ENCODE measurements at places on chromosomes 16 and 17.

DNA sequence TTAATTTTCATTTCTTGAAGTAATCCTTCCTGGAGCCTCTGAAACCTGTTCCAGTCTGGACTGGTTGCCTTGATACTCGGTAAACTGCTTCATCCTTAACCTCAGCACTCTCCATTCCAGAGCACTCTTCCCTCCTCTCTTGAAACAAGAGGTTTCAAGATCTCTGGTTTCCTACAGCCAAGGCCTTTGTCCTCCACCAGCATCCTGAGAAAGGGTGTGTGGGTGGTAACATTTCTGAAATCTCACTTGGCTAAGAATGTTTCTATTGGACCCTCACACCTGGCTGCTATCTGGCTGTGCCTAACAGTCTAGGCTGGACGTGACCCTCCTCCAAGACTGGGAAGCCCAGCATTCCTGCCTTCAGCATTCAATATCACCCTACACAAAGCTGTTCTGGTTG lies 99.7 kb downstream of the CYTH1 start:
- no peak for DNase-seq

GRCh38 chr16:56773532-56773931 lies 43.6 kb downstream of the NUP93 start:
- no peak for DNase-seq

- no peak for DNase-seq
These were observed 387.3 kb upstream of the XYLT1 start for GRCh38 chr16:17858061-17858460.

- no peak for DNase-seq
These were observed 48.4 kb downstream of the SRCIN1 start for GRCh38 chr17:38557396-38557795.

- no peak for DNase-seq
These were observed 5.7 kb downstream of the NUPR1 start for GRCh38 chr16:28532940-28533647.

DNA sequence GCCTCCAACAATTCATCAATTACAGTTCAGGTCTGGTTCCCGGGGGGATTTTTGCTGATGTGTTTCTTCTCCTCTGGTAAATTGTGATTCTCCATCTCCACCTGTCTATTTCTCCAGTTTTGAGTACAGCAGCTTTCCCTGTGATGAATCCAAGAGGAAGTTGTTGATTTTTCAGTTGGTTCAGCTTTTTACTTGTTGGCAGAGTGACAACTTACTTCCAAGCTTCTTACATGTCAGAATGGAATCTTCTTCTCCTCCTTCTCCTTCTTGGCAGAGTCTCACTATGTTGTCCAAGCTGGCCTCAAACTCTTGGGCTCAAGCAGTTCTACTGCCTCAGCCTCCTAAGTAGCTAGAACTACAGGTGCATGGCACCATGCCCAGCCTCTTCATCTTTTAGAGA lies 33.4 kb upstream of the TMEM92 start:
- DNase-seq: no peak

DNA sequence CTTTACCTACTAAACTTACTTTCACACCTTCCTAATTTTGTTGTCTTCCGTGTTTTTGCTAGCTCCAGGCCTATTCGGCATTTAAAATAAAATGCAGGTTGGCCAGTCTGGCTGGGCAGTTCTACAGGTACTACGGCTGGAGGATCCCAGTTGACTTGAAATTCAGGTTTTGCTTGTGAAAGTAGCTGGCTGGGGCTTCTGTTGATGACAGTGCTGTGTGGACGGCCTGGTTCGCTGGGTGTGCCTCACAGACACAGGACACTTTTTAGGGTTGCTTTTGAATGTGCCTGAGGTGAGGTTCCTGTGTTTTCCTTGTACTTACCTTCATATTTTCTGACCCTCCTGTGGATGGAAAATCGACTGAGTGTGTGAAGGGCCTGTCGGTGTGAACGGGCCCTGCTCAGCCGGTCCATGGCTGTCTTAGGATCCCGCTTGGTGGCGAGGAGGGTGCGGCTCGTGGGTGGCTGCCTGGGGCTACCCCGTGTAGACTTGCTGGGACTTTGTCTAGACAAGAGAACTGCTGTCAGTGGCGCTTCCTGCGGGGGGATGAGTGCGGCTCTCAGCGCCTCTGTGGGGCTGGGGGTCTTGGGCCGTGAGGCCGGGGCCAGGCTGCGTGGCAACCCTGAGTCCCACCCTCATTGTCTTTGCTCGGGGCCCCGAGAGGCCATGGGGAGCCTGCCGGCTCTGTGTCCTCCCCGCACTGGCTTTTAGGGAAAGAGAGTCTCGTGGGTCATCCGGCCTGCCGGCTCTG lies 18.7 kb upstream of the ZNF750 start:
- DNase-seq: no peak

- DNase-seq: no peak
These were observed at the start of gene ACE for GRCh38 chr17:63476854-63477479. TSS of gene ACE (plus strand) at chr17:63477061. CDS start at chr17:63477095, 34 bp downstream.

DNA sequence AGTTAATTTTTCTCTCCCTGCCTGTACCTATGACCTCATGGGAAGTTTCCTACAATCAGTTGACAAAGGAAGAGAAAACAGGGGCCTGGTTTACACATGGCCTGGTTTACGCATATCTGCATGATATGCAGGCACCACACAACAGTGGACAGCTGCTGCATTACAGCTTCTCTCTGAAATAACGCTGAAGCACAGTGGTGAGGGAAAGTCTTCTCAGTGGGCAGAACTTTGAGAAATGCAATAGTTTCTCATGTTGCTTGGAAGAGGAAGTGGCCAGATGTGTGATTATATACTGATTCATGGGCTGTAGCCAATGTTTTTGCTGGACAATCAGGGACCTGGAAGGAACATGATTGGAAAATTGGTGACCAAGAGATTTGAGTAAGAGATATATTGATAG lies 324.1 kb upstream of the GOT2 start:
- DNase-seq: no peak

DNA sequence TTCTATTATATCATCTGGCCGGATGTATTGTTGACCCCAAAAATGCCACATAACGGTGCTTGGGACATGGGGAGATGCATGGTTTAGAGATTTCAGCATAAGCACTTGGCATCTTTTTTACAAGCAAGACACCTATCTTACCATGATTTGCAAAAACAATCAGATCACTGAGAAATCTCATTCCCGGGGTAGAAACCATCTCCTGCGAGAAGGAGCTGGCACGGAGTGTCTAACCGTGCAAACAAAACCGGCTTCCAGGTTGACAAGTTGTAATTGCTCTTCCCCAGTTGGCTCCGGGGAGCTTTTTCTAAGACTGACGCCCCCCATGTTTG lies 1.0 kb downstream of the SLC16A6 start:
- DNase-seq: no peak

GRCh38 chr16:3099732-3100499 lies 822 bp upstream of the ZSCAN10 start:
- DNase-seq: peak; percentile 99

GRCh38 chr17:17934214-17934613 lies 38.0 kb downstream of the TOM1L2 start:
- no peak for DNase-seq

DNA sequence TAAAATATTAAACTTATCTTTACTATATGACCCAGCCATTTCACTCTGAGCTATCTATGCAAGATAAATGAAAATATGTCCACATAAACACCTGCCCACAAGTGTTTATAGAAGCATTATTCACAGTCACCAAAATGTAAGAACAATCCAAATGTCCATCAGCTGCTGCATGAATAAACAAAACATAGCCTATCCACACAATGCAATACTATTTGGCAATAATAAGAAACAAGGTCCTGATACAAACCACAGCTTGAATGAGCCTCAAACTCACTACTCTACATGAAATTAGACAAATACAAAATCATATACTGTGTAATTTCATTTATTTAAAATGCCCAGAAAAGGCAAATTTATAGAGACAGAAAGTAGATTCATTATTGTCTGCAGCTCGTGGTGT lies 355.1 kb downstream of the CDH8 start:
- no peak for DNase-seq

- no peak for DNase-seq
These were observed 12.5 kb downstream of the DCAKD start for GRCh38 chr17:45038728-45039634.

GRCh38 chr16:81836279-81837054 lies 57.4 kb downstream of the PLCG2 start:
- DNase-seq: no peak

DNA sequence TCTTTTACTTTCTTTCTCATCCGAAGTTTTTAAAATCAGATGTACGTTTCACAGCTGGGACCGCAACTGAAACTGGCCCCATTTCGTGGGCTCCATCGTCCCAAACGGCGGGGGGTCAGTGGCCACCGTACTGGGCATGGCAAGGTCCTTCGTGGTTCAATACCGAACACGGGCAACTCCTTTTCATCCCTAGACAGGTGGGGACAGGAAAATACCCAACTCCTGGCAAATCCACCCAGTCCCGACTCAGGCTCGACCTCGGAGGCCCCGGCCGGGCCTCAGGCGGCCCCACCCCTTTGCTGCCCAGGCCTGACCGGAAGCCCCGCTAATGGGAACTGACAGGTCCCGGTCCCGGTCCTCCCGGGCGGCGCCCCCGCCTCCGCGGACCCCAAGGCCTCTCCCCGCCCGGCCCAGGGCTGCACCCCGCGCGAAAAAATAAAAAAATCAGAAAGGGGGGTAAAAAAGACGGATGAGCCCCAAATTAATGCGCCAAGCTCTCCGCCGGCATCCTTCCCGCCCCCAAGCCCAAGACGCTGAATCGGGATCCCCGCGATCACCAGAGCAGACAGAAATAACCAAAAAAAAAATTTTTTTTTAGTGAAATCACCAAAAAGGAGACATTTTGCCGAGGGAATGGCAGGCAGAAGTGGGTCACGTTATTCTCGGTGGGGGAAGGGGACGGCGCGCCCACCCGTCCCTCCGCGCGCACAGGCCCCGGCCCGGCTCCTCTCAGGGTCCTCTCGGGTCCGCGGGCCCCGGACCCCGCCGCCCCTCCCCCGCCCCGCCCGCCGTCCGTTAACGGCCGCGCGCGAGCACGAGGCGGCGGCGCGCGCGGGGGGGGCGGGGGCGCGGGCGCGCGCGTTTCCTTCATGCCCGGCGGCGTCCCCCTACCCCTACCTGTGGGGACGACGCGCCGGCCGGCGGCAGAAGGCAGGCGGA lies 562 bp downstream of the ZC3H7A start:
- no peak for DNase-seq

DNA sequence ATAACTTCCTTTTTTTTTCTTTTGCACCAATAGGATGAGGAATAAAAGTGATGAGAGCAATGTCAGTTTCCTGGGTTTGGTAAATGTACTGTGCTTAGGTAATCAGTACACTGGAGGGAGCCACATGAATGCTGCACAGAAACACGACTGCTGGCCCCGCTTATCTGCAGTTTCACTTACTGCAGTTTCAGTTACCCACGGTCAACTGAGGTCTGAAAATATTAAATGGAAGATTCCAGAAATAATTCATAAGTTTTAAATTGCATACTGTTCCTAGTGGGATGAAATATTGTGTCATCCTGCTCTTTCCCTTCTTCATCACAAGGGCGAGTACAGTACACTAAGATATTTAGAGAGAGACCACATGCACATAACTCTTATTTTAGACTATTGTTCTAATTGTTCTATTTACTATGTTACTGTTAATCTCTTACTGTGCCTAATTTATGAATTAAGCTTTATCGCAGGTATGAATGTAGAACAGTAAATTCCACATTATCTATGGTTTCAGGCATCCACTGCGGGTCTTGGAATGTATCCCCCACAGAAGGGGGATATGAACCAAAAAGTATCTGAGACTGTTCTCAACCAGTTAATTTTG lies 6.4 kb upstream of the LGALS3BP start:
- no peak for DNase-seq

- no peak for DNase-seq
These were observed 9.8 kb downstream of the SARM1 start for GRCh38 chr17:28381141-28381825.

DNA sequence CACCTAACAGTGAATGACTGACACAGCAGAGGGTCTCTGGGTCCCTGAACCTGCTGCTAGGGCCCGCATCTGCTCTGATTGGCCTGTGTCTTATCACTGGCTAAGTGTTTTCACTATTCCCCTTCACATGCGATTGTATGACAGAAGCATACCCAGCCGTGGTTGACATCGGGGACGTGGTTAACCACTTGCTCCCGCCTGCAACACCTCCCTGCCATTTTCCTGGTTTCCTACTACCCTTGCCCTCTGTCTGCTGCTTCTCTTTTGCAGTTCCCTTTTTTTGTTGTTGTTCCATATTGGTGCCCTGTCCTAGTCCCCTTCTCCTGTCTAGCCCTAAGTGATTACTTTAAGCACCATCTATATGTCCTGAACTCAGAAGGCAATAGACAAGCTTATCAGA lies 177.0 kb downstream of the RGS9 start:
- DNase-seq: no peak

DNA sequence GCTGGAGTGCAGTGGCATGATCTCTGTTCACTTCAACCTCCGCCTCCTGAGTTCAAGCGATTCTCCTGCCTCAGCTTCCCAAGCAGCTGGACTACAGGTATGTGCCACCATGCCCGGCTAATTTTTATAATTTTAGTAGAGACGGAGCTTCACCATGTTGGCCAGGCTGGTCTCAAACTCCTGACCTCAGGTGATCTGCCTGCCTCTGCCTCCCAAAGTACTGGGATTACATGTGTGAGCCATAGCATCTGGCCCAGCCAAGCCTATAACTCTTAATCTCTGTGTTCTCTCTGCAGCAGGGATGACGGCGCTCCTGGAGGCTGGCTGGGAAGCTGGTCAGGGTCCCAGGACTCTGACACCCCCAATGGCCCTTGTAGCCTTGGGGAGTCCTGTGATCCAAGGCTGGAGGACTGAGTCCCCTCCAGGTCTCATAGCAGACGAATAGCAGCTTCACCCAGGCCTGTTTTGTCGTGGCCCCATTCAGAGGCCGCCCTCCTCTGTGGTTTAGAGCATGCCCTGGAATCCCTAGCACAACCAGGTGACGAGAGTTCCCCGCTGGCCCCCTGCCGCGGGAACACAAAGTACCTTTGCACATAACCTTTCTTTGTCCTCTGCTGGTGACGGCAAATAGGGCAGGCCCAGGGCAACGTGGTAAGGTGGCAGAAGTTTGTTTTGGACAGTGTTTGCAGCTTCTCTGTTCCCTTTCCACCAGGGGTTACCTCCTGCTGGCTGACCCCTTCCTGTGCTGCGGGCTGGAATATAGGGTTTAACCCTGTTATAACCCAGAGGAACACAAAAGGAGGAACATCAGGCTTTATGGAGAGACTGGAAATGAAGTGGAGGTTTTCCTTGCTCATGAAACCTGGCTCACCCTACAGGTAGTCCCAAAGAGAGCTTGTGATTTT lies 43.0 kb upstream of the TOB1 start:
- DNase-seq: no peak

DNA sequence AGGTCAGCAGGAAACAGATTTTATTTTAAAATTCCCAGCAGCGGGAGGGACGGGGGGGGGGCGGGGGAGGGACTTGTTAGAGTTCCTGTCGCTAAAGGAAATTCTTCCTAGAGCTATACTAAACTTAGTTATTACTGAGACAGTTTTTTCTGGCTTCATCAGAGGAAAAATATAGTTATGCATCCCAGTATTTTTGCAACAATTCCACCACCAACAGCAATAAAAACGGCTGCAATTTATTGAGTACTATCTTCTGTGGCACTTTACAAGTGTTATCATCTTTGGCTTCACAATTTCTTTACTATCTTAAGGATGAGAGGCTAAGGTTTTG lies 6.9 kb upstream of the DHRS7B start:
- no peak for DNase-seq
